ENCODE measurements at places on chromosomes 4 and X. TPM values are rescaled to one million over a fixed set of nuclear protein-coding genes. Genes with fewer than 3 reads are reported as not detected.
A peak's percentile ranks its signal among the peaks of the same experiment; 100 is the strongest.

DNA sequence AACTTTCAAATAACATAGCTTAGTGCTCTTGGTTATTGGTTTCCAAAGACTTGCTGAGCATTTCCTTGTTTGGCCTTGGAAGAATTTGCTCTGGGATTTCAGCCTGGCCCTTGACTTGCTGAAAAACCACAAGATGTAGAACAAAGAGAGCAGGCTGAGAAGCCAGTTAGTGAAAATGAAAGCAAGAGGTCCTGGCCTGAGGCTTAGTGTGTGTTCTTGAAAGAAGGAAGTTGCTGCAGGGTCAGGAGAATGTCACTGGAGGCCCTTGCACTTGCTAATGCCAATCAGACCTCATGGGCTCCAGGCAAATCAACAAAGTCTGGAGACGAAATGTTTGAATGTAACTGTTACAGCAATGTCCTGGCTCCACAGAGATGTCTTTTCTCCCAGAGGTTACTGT, 79.4 kb downstream of the SYNPO2 start:
- peak overlapping the region; percentile 73 for H3K27ac ChIP-seq
- H3K4me3 ChIP-seq: no peak overlapping the region
- no peaks in the 10 kb centered on the region for H3K36me3 ChIP-seq
- no peaks in the 10 kb centered on the region for H3K27me3 ChIP-seq

- H3K27ac ChIP-seq: no peak overlapping the region
- no peaks in the 10 kb centered on the region for H3K4me1 ChIP-seq
- no peak for DNase-seq
- H3K27me3 ChIP-seq: no peaks in the 10 kb centered on the region
- H3K4me3 ChIP-seq: no peak overlapping the region
- H3K36me3 ChIP-seq: no peaks in the 10 kb centered on the region
These were observed 909.0 kb upstream of the PCDH10 start for GRCh38 chr4:132240081-132240480.

DNA sequence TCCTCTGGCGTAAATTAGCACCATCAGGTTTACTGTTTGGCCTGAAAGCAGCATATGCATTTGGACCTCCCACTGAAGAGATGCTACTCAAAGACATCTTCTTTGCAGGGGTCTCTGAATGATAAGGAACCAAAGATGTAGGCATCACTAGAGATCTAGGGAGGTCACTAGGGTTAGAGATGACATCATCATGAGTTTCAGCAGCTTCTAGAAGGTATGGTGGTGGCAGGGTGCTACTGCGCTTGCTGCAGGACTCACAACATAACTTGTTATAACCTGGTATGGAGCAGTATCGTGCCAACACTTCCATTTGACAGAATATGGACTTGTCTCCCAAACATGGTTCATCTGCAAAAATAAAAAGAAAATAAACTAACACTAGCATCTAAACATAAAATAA, 251.6 kb downstream of the NPFFR2 start:
- no peak overlapping the region for H3K27ac ChIP-seq
- no peaks in the 10 kb centered on the region for H3K36me3 ChIP-seq
- no peak overlapping the region for H3K4me3 ChIP-seq

- peak; percentile 34 for DNase-seq
- H3K27me3 ChIP-seq: no peaks in the 10 kb centered on the region
- H3K27ac ChIP-seq: no peak overlapping the region
- H3K36me3 ChIP-seq: peaks cover 9% of the 10 kb centered on the region
- H3K4me3 ChIP-seq: no peak overlapping the region
- H3K4me1 ChIP-seq: no peaks in the 10 kb centered on the region
These were observed 68.6 kb downstream of the CHST7 start for GRCh38 chrX:46642145-46642544.

DNA sequence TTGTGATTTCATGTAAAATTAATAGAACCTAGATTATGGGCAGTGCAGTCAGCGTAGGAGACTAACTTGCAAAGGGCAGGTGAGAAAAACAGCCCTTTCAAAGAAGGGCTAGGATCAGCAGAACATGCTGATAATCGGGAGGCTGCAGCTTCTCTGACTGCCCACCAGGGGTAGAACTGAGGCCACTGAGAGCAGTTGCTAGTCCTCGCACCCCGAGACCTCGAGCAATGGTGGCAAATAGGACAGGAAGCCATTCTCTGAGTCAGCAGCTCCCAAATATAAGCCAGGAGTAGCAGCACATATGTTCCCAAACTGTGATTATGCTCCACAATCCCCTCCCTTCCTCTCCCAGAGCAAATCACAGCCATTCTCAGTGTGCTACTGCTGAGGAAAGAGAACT, 186.5 kb downstream of the MSL3 start:
- H3K4me1 ChIP-seq: no peaks in the 10 kb centered on the region
- H3K36me3 ChIP-seq: no peaks in the 10 kb centered on the region
- no peak overlapping the region for H3K4me3 ChIP-seq
- peak; percentile 27 for DNase-seq
- no peaks in the 10 kb centered on the region for H3K27me3 ChIP-seq
- H3K27ac ChIP-seq: no peak overlapping the region

GRCh38 chr4:4639370-4639769, 97.5 kb upstream of the STX18 start:
- H3K4me1 ChIP-seq: peaks cover 5% of the 10 kb centered on the region
- no peak overlapping the region for H3K27ac ChIP-seq
- H3K27me3 ChIP-seq: no peaks in the 10 kb centered on the region
- no peaks in the 10 kb centered on the region for H3K36me3 ChIP-seq
- DNase-seq: no peak

- H3K4me3 ChIP-seq: no peak overlapping the region
- no peaks in the 10 kb centered on the region for H3K4me1 ChIP-seq
- H3K36me3 ChIP-seq: no peaks in the 10 kb centered on the region
- no peak overlapping the region for H3K27ac ChIP-seq
- no peaks in the 10 kb centered on the region for H3K27me3 ChIP-seq
These were observed 15.6 kb downstream of the TRIML1 start for GRCh38 chr4:188154668-188155405.

- no peak overlapping the region for H3K27ac ChIP-seq
- no peaks in the 10 kb centered on the region for H3K27me3 ChIP-seq
- no peaks in the 10 kb centered on the region for H3K4me1 ChIP-seq
- DNase-seq: no peak
These were observed 142.7 kb downstream of the NPNT start for GRCh38 chr4:106038012-106038411.

GRCh38 chr4:169032194-169032593, 22.1 kb upstream of the CBR4 start:
- DNase-seq: no peak
- H3K27me3 ChIP-seq: no peaks in the 10 kb centered on the region
- no peaks in the 10 kb centered on the region for H3K36me3 ChIP-seq
- no peak overlapping the region for H3K27ac ChIP-seq
- no peaks in the 10 kb centered on the region for H3K4me1 ChIP-seq

The RADX gene
- 1.5 TPM for polyA plus RNA-seq

The FAM241A gene
- polyA plus RNA-seq: 6.7 TPM

DNA sequence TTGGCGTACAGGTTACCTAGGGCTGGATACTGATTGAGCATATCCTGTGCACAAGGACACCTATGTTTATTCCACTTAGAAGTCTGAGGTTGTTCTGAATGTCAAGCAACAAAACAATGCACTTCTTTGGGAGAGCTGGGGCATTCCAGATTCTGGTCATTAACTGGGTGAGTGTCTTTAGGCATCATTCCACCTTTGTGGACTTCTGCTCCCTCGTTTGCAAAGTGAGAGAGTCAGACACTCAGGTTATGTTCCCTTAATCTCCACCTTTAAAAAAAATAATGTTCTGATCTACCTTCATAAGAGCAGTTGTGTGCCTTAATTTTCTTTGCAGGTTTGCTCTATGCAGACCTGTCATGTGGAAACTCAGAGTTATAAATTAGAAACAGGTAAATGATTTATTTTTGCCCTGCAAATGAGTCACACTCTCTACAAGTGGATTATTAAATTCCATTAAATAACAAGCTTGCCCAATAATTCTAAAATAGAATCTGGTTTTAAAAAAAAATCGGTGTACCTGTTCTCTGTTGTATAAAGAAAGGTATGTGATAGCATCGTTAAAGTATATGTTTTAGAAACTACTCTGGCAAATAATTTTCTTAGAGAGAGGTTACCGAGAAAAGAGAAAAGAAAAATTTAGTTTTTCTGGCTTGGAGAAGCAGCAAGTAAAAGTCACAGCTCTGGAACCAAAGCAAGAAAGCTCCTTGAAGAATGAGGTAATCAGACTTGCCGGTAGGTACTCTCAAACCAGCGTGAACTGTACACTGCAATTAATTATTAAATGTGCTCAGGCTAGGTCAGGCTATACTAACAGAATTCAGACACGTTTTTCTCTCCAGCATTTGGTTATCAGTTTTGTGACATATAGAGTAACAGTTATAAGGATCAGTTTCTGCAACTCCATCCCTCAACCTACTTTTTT, 93.2 kb downstream of the SORBS2 start:
- H3K4me3 ChIP-seq: no peak overlapping the region
- H3K27me3 ChIP-seq: no peaks in the 10 kb centered on the region
- peaks cover 99% of the 10 kb centered on the region for H3K4me1 ChIP-seq
- H3K36me3 ChIP-seq: no peaks in the 10 kb centered on the region
- DNase-seq: peak; percentile 69

- H3K27me3 ChIP-seq: no peaks in the 10 kb centered on the region
- H3K4me3 ChIP-seq: no peak overlapping the region
- no peaks in the 10 kb centered on the region for H3K4me1 ChIP-seq
- DNase-seq: no peak
These were observed 62.1 kb downstream of the VCX3A start for GRCh38 chrX:6472652-6473342.

DNA sequence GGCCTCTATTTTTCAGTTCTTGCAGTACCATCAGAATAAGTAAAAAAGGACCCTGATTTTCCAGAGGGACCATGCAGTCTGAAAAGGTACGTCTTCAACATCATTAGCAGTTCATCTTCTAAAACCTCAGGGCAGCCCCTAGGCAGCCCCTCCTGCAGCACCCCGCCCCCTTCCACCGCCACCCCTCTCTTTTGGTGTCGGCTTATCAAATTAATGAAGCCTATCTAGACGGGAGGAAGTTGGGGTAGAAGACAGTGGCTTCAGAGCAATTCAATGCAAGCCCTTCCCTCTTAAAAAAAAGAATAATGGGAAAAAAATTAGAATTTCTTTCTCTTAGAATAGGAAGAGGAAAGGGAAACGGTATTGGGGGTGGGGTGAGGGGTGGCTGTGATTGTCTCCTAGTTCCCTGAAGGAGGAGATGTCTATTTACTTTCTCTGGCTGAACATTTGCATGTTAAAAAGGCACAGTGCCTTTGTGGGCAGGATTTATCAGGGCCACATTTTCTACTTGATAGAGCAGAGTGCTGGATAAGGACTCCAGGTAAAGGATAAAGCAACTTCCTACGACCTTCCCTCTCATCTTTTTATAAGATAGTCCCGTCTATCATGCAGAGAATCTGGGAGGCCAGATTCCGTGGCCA, 159.4 kb downstream of the MGST2 start:
- H3K4me3 ChIP-seq: no peak overlapping the region
- DNase-seq: no peak
- no peak overlapping the region for H3K27ac ChIP-seq
- no peaks in the 10 kb centered on the region for H3K27me3 ChIP-seq

The SLC4A4 gene
- 6.9 TPM for polyA plus RNA-seq

The CHRNA9 gene
- not detected for polyA plus RNA-seq

GRCh38 chr4:76311896-76312331, 5.4 kb downstream of the STBD1 start:
- no peaks in the 10 kb centered on the region for H3K27me3 ChIP-seq
- H3K36me3 ChIP-seq: peaks cover 18% of the 10 kb centered on the region
- peaks cover 16% of the 10 kb centered on the region for H3K4me1 ChIP-seq
- H3K27ac ChIP-seq: no peak overlapping the region

DNA sequence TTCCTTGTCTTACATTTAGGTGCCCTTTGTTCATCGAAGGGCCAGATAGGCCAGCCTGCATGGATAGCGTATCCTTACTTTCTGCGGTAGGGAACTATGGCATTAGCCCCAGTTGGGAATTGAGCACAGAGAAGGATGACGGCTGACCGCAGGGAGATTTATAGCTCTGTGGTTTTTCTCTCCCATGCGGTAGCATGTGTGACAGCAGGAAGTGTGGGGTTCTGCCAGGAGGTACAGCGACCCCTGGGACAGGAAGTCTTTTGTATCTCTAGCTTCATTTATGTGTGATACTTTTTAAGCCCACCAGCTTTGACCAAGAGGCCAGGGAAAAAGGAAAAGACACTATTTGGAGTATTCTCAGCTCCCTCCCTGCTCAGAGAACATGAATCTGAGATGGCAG, 33.1 kb downstream of the GAB3 start:
- DNase-seq: peak; percentile 47
- H3K36me3 ChIP-seq: no peaks in the 10 kb centered on the region
- H3K4me3 ChIP-seq: no peak overlapping the region
- H3K27ac ChIP-seq: peak overlapping the region; percentile 66
- H3K27me3 ChIP-seq: no peaks in the 10 kb centered on the region

DNA sequence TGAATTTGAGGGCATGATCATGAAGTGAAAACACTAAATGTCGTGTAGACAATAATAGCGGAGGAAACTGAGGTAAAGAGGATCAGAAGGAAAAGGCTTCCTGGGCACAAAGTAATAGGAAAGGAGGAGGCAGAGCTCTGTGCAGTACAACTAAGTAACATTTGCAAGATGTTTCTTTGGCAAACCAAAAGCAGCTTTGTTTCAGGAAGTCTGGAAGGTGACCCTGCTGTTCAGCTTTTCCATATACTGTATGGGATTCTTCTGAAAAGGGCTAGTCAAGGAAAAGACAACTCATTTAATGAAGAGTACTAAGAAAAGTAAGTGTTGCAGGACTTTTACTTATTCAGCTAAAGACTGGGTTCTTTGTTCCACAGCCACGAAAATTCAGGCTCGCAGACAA, 463.1 kb downstream of the PCDH7 start:
- no peak for DNase-seq

DNA sequence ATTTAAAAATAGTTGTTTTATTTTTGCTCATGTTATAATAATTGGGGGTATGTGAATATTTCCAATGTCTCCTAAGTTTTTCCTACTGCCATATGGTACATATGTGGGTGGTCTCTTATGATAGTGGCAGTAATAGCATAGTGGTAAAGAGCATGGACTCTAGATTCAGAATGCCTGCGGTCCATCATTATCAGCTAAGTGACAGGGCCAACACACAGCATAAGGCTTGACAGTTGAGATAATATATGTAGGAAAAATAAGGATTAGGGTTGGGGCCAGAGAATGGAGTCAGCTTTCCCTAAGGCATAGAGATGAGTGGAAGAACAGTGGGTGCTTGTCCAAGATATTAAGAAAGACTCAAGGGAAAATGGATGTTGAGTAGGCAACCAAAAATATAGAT, 2707.5 kb downstream of the PCDH7 start:
- no peak overlapping the region for H3K4me3 ChIP-seq
- no peaks in the 10 kb centered on the region for H3K4me1 ChIP-seq
- no peaks in the 10 kb centered on the region for H3K36me3 ChIP-seq
- no peaks in the 10 kb centered on the region for H3K27me3 ChIP-seq

The DMRTC1 gene
- polyA plus RNA-seq: not detected

The LEF1 gene
- polyA plus RNA-seq: 0.81 TPM

DNA sequence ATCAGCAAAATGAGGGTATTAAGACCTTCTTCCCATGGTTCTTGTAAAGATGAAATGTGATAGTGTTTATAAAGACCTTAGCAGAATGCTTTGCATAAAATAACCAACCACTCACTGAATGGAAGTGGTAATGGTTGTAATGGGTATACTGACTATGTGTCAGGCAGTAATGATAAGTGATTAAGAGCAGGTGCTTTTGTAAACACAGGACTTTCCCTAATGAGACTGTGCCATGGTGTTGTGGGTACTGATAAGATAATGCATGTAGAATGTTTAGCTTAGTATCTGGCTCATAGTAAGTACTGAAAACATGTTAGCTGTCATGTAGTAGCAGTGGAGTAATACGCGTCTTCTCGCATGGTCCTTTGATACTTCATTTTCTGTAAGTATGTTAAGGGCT, 6.9 kb downstream of the LSM6 start:
- H3K27ac ChIP-seq: no peak overlapping the region
- no peak overlapping the region for H3K4me3 ChIP-seq
- DNase-seq: no peak
- H3K36me3 ChIP-seq: peaks cover 5% of the 10 kb centered on the region

The VEGFC gene
- 1.5 TPM for polyA plus RNA-seq

Data from stomach (tissue), 19 donors.